HEK293T (cell line): ENCODE measurements at places on chromosomes 7 and 10.

GRCh38 chr7:104388222-104388621 lies 59.8 kb downstream of the LHFPL3 start:
- no peak for DNase-seq

- no peak for DNase-seq
These were observed 83.8 kb upstream of the TMEM168 start for GRCh38 chr7:112873831-112874553.

DNA sequence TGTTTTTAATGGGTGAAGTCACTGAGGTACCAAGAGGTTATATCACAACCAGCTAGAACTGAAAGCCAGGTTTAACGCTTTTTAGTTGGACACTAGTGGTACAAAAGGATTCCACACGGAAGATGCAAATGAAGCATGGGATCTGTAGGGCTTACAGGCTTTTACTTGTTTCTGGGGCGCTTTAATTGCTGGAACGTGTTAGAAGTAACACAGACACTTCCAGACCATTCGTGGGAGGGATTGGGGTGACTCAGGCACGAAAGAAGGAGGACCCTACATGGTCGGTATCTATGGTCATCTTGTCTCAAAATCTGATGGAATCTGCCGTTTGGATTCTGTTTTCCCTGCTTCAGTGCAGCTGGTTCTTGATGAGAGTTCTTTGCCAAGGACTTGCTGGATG lies 1.0 kb downstream of the YKT6 start:
- no peak for DNase-seq

DNA sequence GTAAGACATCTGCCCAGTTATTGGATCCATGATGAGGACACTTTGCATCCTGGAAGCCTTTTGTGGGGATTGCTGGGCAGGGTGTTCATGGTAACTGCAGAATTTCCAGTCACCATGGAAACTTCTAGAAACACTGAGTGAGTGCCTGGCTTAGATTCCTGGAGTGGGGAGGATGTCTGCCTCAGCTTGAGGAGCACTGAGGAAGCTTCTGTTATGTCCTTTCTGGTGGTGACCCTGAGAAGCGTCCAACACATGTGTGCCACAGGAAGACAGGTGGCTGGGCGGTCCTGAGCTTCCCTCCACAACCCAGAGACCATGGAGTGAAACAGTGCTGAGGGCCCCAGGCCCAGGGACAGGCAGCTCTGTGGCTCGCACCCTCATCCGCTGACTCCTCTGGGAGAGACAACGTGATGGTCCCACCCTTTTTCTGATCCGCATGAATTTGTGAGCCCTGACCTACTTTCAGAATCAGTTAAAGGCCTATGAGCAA lies 191.8 kb upstream of the CXCL12 start:
- no peak for DNase-seq

GRCh38 chr7:13991791-13992595 lies 2.5 kb upstream of the ETV1 start:
- no peak for DNase-seq

DNA sequence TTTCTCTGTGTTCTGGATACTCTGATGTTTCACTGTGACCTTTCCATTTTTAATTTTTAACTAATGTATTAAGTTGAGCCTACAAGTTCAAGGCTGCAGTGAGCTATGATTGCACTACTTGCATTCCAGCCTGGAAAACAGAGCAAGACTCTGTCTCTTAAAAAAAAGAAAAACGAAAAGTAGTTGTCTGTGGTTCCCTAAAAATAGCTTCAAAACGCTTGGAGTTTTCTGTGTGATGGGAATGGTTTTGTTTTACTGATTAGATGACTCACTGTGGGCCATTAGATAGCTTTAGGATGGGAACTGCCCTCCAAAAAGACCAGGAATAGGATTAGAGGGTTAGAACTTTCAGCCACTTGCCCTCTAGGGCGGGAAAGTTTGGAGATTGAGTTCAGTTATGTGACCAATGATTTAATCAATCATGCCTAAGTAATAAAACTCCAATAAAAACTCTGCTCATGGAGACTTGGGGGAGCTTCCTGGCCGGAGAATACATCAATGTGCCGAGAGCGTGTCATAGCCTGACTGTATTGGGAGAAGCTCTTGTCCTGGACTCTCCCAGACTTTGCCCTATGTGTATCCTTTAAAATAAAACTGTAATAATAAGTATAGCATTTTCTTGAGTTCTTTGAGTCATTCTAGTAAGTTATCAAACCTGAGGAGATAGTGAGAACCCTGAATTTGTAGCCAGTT lies 147.1 kb downstream of the LYZL1 start:
- DNase-seq, result no peak

GRCh38 chr10:80288849-80289248 lies 609 bp downstream of the MAT1A start:
- no peak for DNase-seq

GRCh38 chr7:139618482-139619366 lies 95.2 kb downstream of the CLEC2L start:
- peak; percentile 63 for DNase-seq

- DNase-seq, result no peak
These were observed 19.3 kb upstream of the ADAMTS14 start for GRCh38 chr10:70652761-70653657.

DNA sequence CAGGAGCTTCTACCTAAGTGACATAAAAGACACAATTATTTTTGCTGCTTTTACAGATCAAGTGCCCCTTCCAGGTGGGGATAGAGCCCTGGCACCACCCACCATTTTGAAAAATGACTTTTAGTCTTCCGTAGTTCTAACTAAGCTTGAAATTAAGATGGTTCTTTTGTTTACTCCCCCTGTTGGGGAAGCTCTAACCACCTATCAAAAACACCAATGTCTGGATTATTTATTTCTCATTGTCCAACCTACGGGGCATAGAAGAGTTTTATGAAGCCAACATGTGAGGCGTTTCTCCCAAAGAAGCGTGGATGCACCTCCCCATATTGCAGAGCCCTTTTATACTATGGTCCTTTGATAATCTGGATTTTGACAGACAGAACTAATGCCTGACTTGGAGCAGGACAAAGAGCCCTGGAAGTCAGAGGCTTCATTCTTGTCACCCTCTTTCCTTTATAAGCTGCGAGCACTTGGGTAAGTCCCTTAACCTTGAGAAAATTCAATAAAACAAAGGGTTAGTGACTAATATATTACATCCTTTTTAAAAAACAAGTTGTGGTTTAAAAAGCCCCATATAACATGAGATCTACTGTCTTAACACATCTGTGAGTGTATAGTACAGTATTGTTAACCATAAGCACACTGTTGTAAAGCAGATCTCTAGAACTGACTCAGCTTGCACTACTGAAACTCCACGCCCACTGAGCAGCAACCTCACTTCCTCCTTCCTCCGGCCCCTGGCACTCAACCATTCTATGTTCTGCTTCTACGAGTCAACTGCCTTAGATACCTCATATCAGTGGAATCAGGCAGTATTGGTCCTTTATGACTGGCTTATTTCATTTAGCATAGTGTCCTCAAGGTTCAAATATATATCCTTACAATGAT lies 67.5 kb downstream of the ATXN7L1 start:
- DNase-seq, result no peak
